ENCODE measurements at places on chromosomes 13 and 19. TPM values are rescaled to one million over a fixed set of nuclear protein-coding genes. Genes with fewer than 3 reads are reported as not detected.

DNA sequence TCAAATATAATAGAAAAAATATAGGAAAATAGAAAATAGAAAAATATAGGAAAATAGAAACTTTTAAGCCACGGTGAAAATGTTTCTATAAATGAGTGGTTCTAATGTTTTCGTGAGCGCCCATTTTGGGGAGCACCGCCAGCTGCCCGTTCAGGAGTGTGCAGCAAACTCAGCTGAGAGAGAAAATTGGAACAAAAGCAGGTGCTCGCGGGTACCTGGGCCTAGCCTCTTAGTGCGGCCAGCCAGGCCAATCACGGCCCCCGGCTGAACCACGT lies 204 bp upstream of the PDX1 start:
- H3K4me1 ChIP-seq, result peaks cover 46% of the 10 kb centered on the region
- H3K4me3 ChIP-seq, result peak overlapping the region; percentile 58
- peaks cover 100% of the 10 kb centered on the region for H3K27me3 ChIP-seq
- H3K36me3 ChIP-seq, result no peaks in the 10 kb centered on the region
- DNase-seq, result no peak

GRCh38 chr13:34208336-34208735 lies 390.4 kb downstream of the RFC3 start:
- no peaks in the 10 kb centered on the region for H3K36me3 ChIP-seq
- no peak for DNase-seq
- peaks cover 12% of the 10 kb centered on the region for H3K4me1 ChIP-seq
- H3K27ac ChIP-seq, result no peak overlapping the region
- no peaks in the 10 kb centered on the region for H3K27me3 ChIP-seq
- no peak overlapping the region for H3K4me3 ChIP-seq

GRCh38 chr13:85806553-85807175 lies 7.4 kb upstream of the SLITRK6 start:
- no peaks in the 10 kb centered on the region for H3K27me3 ChIP-seq
- no peak overlapping the region for H3K4me3 ChIP-seq
- DNase-seq, result no peak
- H3K36me3 ChIP-seq, result no peaks in the 10 kb centered on the region
- H3K27ac ChIP-seq, result no peak overlapping the region
- no peaks in the 10 kb centered on the region for H3K4me1 ChIP-seq

DNA sequence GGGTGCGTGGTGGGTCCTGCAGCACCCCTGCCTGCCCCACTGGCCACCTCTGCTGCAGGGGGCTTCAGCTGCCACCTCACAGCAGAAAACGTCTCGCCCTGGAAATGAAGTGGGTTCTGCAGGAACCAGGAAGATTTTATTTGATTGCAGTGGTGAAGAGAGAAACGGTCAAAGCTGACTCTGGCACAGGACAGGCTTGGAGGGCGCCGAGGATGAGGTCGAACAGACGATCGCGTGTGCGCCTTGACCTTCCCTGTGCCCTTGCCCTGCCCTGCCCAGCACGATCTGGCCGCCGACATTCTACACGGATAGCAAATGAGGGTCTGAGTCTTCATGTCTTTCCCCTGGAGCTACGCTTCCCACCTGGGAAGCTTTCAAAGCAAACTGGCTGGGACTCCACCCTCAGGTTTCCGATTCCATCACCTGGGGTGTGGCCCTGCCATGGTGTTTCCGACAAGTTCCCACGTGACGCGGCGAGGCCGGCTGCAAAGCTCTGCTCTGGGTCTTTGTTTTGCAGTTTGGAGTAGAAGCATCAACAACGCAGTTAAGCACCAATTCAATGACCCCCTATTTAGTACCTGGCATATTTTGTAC lies 50.3 kb upstream of the TUBGCP3 start:
- H3K27ac ChIP-seq, result no peak overlapping the region
- peaks cover 7% of the 10 kb centered on the region for H3K4me1 ChIP-seq
- no peaks in the 10 kb centered on the region for H3K36me3 ChIP-seq

DNA sequence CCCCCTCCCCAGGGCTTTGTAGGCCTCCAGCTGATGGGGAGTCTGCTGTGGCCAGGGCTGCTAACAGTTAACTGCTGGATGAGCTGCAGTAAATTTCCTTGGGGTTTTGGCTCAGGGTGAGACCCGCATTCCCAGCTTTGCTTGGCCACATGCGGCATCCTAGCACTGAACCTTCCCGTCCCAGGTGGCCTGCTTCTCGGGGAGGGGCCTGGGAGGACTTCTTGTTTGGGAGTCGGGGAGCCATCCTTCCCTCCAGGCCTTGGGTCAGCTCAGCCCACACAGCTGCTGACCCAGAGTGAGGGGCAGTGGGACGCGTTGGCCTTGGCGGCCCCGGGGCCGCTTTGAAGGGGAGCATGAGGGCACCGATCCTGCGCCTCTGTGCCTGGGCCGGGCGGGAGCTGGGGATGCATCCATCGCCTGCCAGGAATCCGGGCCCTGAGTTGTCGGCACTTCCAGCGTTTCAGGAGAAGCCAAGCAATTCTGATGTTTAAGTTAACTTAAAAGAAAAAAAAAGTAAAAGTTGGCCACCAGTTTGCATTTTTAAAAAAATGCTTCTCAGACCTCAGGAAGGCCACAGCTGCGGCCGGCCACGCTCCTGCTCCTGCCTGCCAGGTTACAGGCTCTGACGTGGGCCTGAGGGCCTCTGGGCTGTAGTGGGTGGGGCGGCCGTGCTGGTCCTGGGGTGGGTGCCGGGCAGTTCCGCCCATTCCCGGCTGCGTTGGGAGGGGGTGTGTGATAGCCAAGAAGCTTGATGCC lies 27.7 kb downstream of the CRTC1 start:
- H3K36me3 ChIP-seq, result no peaks in the 10 kb centered on the region
- no peaks in the 10 kb centered on the region for H3K27me3 ChIP-seq
- H3K27ac ChIP-seq, result no peak overlapping the region
- peak; percentile 67 for DNase-seq
- no peak overlapping the region for H3K4me3 ChIP-seq

GRCh38 chr19:310141-310651 lies 19.0 kb upstream of the PLPP2 start:
- peak overlapping the region; percentile 89 for H3K27ac ChIP-seq
- H3K4me3 ChIP-seq, result peak overlapping the region; percentile 65
- H3K4me1 ChIP-seq, result peaks cover 31% of the 10 kb centered on the region
- H3K27me3 ChIP-seq, result no peaks in the 10 kb centered on the region

GRCh38 chr13:41554626-41555386 lies 97.5 kb downstream of the RGCC start:
- DNase-seq, result no peak
- H3K27ac ChIP-seq, result no peak overlapping the region
- no peaks in the 10 kb centered on the region for H3K36me3 ChIP-seq

GRCh38 chr19:35756377-35757230 lies at the start of gene HSPB6:
Gene HSPB6 (minus strand): TSS chr19:35757029. CDS start chr19:35757008, 21 bp downstream.
- H3K27me3 ChIP-seq, result no peaks in the 10 kb centered on the region
- peak within 1 kb of the TSS; percentile 99 for H3K27ac ChIP-seq
- peaks cover 62% of the 10 kb centered on the region for H3K4me1 ChIP-seq

GRCh38 chr13:37179645-37180044 lies 74.2 kb upstream of the CSNK1A1L start:
- no peak overlapping the region for H3K27ac ChIP-seq
- no peak for DNase-seq
- H3K4me3 ChIP-seq, result no peak overlapping the region
- no peaks in the 10 kb centered on the region for H3K27me3 ChIP-seq

DNA sequence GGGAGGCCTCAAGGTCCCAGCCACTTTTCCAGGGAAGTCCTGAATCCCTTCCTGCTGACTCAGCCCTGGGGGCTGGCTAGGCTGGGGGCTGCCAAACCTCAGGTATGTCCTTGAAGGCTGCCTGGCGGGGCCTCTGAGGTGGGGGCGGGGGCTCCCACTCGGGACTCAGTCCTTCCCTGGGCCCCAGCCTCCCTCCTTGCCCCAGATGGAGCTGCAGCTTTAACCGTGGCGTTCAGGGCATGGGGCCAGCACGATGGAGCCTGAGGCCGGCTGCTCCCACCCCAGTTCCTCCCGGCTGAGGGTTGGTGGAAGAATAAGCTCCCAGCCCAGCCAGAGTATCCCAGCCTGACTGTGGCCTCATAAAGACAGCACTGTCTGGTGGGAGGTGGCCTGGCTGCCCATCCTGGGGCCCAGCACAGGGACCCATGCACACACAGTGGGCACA lies 12.4 kb downstream of the CILP2 start:
- H3K4me3 ChIP-seq, result no peak overlapping the region
- no peak for DNase-seq
- H3K4me1 ChIP-seq, result peaks cover 26% of the 10 kb centered on the region
- H3K27me3 ChIP-seq, result peaks cover 58% of the 10 kb centered on the region
- H3K36me3 ChIP-seq, result no peaks in the 10 kb centered on the region

GRCh38 chr13:54536112-54536511 lies 1507.5 kb downstream of the OLFM4 start:
- DNase-seq, result no peak
- H3K36me3 ChIP-seq, result no peaks in the 10 kb centered on the region
- H3K27me3 ChIP-seq, result no peaks in the 10 kb centered on the region
- no peak overlapping the region for H3K27ac ChIP-seq
- H3K4me3 ChIP-seq, result no peak overlapping the region

- H3K27me3 ChIP-seq, result no peaks in the 10 kb centered on the region
- H3K36me3 ChIP-seq, result no peaks in the 10 kb centered on the region
- no peak overlapping the region for H3K27ac ChIP-seq
- H3K4me3 ChIP-seq, result no peak overlapping the region
- DNase-seq, result no peak
Measured at GRCh38 chr13:54637366-54637765, 1608.8 kb downstream of the OLFM4 start.

DNA sequence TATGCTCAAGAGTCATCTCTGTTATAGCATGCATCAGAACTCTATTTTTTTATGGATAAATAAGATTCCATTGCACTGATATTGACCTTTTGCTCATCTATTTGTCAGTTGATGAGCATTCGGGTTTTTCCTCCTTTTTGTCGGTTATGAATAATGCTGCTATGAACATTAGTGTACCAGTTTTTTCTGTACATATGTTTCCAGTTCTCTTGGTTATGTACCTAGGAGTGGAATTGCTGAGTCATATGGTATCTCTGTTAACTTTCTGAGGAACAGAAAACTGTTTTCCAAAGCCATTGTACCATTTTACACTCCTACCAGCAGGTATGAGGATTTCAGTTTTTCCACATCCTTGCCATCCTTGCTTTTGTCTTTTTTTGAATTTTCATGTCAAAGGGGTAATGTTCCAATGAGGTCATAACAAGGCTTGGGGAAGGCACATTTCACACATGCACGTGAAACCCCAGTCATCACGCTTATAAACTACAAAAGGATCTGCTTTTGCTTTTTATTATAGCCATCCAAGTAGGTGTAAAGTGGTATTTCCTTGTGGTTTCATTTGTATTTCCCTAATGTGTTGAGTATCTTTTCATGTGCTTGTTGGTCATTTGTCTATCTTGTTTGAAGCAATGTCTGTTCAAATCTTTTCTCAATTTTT lies 14.6 kb downstream of the KBTBD7 start:
- no peak overlapping the region for H3K27ac ChIP-seq
- no peaks in the 10 kb centered on the region for H3K4me1 ChIP-seq
- no peak for DNase-seq
- H3K4me3 ChIP-seq, result no peak overlapping the region
- H3K36me3 ChIP-seq, result no peaks in the 10 kb centered on the region

- DNase-seq, result peak; percentile 52
- H3K36me3 ChIP-seq, result no peaks in the 10 kb centered on the region
- peak overlapping the region; percentile 30 for H3K4me3 ChIP-seq
- no peak overlapping the region for H3K27ac ChIP-seq
Measured at GRCh38 chr19:7799640-7800355, 30.2 kb upstream of the EVI5L start.

GRCh38 chr19:35946203-35946602 lies 10.0 kb downstream of the LRFN3 start:
- DNase-seq, result no peak
- H3K27ac ChIP-seq, result no peak overlapping the region
- no peaks in the 10 kb centered on the region for H3K27me3 ChIP-seq

DNA sequence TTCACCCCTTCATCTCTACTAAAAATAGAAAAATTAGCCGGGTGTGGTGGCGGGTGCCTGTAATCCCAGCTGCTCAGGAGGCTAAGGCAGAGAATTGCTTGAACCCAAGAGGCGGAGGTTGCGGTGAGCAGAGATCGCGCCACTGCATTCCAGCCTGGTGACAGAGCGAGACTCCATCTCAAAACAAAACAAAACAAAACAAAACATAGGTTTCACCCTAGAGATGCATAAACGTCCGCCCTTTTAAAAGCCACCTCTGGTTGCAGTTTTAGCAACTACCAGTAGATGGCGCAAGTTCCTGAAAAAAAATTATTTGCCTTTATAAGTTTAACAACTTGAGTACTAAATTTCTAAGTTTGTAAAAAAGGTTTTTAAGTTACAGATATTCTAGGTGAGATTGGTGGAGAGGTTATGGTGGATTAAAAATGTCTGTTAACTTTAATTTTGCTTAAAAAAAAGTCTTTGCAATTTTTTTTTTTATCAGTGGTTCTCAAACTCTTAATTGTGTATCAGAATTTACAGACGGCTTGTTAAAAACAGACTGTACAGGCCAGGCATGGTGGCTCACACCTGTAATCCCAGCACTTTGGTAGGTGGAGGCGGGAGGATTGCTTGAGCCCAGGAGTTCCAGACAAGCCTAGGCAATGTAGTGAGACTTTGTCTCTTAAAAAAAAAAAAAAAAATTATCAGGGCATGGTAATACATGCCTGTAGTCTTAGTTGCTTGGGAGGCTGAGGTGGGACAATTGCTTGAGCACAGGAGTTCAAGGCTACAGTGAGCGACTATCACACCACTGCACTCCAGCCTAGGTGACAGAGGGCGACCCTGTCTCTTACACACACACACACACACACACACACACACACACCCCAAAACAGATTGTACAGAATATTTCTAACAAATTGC lies 42.1 kb downstream of the NAA16 start:
- DNase-seq, result no peak
- H3K36me3 ChIP-seq, result peaks cover 18% of the 10 kb centered on the region
- no peaks in the 10 kb centered on the region for H3K27me3 ChIP-seq
- peaks cover 29% of the 10 kb centered on the region for H3K4me1 ChIP-seq

- H3K4me3 ChIP-seq, result no peak overlapping the region
- peaks cover 67% of the 10 kb centered on the region for H3K36me3 ChIP-seq
- no peaks in the 10 kb centered on the region for H3K27me3 ChIP-seq
Measured at GRCh38 chr19:5078666-5079065, 109.8 kb downstream of the KDM4B start.

Gene ADAMTSL5
- total RNA-seq, result 36.8 TPM

Gene PDE4C
- total RNA-seq, result 2.4 TPM

Gene FREM2
- total RNA-seq, result not detected

Gene ZGLP1
- 0.74 TPM for total RNA-seq

Gene PHLDB3
- 4.5 TPM for total RNA-seq

Gene PTH2
- not detected for total RNA-seq

Gene LRRC4B
- total RNA-seq, result 0.47 TPM

Gene CYSLTR2
- 7.6 TPM for total RNA-seq

Gene ZSCAN5A
- total RNA-seq, result 16.7 TPM

Gene RUBCNL
- total RNA-seq, result 0.38 TPM

Gene KMT2B
- total RNA-seq, result 12.8 TPM

Gene CATSPERD
- total RNA-seq, result not detected

Gene RNF113B
- not detected for total RNA-seq

Gene BRCA2
- total RNA-seq, result 0.38 TPM

Gene GPC5
- 1.5 TPM for total RNA-seq

Gene KLK3
- total RNA-seq, result not detected

Gene CYP4F22
- not detected for total RNA-seq
